ENCODE measurements at places on chromosomes 7 and 10.

- DNase-seq = no peak
Measured at GRCh38 chr7:149063476-149063875, 27.0 kb downstream of the ZNF786 start.

DNA sequence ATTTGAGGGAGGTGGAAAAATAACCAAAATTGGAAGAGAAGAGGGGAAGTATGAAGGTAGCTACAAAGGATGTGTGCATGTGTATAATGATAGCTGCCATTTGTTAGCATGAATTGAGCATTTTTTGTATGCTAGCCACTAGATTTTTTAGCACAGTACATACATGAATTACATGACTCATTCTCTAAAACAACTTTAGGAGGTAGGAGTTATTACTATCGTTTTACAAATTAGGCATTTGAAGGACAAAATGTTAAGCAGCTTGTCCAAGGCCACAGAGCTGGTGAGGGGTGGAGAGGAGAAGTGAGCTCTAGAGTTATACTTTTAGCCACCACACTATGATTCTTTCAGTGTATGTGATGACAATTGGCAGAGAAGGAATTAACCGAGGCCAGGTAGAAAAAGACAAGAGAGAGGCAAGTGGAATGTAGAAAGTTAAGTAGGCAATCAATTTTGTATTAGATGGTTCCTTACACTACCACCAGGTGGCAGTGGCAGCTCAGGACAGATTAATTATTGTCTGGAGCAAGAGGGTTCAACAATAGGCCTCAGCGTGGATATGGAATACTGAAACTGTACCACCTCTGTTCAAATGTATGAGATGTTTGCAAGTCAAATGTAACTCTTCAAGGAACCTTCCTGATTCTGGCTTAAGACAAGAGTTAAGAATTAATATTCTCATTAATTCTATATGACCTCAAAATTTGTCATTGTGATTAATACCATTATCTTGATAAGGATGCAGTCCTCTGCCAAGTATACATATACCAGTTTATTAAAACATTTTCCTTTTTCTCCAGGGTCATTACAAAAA lies 128.0 kb downstream of the MBL2 start:
- DNase-seq = peak; percentile 50

DNA sequence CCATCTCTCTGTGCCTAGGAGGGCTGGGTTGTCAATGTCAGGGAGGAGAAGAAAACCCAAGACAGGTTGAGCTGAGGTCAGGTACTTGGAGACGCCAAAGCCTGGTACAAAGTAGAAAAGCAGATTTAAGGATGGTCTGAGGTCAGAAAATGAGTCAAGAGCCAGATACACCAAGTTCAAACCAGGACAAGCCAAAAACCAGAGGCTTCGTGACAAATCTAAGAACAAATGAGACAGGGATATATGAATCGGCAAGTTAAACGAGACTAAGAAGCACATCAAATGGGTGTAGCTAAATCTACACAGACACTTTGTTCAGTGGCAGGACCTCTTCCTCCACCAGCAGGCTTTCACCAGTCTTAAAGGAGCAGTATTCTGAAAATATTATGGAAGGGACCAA lies 34.2 kb downstream of the C7orf33 start:
- DNase-seq = no peak

DNA sequence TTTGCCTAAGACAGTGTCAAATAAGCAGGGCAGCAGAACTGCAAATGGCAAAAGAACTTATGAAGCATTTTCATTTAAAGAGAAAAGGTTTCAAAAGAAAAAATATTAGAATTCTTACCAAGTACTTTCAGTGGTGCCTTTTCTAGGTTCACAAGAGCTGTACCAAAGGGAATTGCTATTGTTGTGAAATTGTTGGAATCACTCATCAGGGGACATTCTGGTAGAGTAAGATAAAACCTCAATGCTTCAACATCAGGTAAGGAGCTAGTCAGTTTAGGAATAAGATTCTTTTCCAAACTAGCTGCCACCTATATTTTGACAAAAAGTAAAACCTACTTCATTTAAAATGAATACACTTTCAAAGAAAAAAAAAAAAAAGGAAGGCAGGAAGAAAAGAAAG lies 85.0 kb downstream of the HERC4 start:
- no peak for DNase-seq

- no peak for DNase-seq
Measured at GRCh38 chr7:54783952-54784351, 24.9 kb upstream of the SEC61G start.

DNA sequence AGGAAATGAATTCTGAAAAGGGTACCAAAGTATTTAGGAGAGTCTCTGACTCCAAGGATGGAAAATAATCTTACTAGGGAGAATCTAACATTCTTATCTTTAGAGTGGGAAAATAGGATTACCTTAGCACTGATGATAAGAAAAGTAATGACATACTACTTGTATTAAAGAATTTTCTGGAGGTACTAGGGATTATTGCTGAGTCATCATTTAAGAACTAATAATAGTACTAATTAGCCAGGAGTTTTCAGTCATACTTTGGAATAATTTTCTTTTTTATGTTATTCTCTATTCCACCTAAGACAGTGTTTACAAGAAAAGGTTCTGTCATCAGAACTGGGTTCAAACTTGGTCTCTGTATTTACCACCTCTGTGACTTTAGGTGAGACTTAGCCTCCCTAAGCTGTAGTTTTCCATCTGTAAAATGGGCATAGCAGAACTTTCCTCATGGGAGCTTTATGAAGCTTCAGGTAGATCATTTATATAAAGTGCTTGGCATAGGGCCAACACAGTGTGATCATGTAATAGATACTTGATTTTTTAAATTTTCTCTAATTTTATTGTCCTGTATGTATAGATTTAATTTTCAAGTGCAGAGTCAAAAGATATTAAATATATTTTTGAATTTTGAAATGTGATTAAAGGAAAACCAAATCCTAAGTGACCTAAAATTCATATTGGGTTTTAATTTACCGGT lies 20.4 kb downstream of the ITGB8 start:
- DNase-seq = no peak

DNA sequence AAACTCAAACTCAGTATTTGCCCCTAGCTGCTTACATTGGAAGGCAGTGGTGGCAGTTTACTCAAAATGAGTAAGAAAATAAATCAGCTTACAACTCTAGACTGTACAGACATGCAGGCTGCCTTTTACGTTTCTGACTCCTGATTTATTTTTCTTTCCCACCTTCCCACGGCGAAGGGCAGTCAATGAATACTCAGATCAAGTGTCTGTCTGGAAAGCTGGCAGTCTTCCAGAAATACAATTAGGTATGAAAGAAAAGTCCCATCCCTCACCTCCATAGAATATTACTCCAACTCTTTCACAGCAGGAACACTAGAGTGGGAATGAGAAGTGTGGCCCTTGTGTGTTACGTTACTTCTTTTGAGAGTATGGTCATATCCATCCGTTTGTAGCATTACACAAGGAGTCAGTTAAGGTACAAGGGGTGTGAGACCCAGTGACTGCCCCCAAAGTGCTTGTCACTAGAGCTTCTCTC lies 1.3 kb upstream of the PAPSS2 start:
- no peak for DNase-seq

DNA sequence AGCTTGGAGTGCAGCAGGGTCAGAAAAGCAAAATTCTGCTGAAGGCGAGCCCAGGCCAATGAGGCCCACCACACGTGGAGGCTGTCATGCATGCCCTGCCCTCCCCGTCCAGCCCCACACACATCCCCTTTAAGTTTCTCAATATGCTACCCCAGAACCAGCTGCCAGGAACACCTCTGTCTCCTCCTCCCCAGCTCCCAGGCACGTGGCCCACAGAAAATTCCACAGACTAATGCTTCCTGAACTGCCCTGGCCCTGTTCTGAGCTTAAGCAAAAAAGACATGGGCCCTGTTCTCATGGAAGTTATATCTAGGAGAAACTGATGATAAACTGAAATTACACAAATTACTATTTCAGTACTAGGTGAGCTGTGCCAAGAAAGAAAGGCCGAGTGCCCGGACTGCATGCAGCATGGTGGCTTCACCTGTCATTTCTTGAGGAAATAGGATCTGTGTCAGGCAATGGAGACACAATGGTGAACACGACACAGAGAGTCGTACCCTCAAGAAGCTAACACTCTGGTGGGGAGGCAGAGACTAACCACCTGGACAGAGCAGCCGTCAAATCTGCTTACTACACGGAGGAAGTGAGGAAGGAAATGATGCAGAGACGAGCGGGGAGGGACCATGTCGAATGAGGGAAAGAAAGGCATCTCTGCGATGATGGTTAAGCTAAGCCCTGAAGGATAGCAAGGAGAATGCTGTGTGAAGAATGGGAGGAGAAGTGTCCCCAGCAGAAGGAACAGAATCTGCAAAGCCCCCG lies 44.5 kb downstream of the PODXL start:
- no peak for DNase-seq

DNA sequence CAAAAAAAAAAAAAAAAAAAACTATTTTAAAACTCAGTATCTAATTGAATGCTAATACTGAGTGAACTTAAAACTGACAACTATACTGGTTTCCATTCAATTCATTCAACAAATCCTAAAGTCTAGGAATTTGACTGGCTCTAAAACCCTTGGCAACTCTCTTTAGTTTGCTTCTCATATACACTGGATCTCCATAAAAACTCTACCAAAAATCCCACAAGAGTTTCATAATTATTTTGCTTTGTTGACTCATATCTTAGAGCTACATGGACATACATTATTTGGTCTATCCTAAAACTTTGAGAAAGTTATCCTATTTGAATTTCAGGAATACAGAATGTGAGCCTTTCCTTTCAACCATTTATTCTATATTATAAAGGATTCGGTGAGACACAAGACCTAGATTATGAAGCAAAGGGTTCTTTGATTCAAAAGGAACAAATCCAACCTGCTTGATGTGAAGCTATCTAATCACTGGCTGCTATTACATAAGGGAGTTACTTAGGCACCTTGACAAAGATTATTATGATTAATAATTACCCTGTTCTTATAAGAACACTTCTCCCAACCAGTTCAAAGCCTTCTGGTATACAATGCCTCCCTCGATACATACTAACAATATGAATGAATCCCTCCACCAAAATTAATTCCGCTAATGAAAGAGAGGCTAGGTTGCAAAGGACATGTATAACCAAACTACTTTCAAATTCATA lies 15.8 kb upstream of the KMT2E start:
- no peak for DNase-seq

- DNase-seq = no peak
Measured at GRCh38 chr7:14833707-14834106, 68.8 kb downstream of the DGKB start.

All from neural crest cell (in vitro differentiated cells).